CD4-positive, alpha-beta T cell treated with Interleukin-1 beta for 1 hour (primary cell): ENCODE measurements at places on chromosomes 3 and 15.

- DNase-seq: no peak
These were observed 12.0 kb downstream of the DLL4 start for GRCh38 chr15:40941068-40941527.

DNA sequence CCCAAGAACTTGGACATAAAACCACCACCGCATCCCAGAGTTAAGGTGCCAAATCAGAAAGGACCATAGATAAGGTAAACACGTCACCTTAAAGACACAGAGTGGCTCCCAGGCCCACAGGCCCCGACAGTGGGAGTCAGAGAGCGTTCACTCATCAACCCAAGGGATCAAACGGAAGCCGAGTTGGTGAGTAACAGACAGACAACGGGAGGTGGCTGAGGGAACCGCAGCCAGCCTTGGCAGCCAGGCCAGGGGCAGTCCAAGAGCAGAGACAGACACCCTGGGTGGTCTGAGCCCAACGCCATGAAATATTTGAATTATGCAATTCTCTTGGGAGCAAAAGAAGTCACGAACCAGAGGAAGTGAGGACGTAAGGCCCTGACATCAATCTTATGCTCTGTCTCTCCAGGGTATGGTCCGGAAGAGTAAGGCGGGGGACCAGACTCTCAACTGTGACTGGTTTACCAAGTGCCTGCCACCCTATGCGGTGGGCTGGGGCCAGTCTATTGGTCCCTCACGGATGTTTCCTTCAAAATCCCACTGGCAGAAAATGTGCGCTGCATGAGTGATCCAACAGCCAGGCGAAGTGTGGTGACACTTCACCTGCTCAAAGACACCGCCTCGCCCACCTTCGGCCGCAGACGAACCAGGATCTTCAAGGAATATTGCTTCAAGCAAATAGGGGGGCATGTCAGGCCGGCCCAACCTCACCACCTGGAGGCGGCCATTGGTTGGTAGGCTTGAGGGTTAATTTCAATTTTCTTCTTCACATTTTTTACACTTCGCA is 34.3 kb downstream of the TMEM44 start:
- no peak for DNase-seq

DNA sequence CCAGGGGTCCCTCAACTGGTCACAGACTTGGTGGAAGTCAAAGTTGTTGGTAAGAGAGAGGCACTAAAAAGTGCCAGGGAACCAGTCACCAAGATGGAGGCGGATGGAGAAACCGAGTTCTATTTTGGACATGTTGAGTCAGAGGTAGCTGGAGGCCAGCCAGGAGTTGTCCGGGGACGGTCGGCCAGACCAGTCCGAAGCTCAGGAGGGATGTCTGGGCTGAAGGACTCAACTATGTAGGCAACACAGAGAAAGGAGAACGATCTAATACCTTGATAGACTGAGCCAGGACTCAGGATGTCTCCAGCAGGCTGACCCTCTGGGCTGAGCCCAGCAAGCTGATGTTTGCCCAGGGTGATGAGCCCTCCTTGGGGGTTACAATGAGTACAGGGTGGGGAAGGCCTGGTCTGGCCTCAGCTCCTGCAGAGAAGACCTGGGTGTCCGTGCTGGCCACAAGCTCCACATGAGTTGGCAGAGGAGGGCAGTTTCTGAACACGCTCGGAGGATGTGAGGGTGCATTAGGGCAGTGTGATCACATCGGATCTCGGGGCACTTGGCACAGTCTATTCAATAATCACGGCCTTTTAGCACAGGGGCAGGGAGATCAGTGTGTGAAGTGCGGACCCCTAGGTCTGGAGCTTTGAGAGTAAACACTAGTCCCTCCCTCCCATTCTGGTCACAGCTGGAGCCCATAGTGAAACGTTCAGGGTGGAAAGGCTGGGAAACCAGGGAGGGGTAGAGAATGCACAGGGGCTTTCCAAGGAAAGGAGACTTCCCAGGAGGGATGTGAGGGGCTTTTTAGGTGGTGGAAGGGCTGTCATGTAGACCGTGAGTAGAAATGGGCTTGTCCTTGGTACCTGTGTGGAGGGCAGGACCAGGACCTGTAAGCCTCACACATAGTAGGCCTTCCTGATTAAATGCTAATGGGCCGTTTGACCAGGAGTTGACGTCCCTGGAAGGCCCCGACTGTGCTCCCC is 111.9 kb downstream of the ETFA start:
- no peak for DNase-seq

DNA sequence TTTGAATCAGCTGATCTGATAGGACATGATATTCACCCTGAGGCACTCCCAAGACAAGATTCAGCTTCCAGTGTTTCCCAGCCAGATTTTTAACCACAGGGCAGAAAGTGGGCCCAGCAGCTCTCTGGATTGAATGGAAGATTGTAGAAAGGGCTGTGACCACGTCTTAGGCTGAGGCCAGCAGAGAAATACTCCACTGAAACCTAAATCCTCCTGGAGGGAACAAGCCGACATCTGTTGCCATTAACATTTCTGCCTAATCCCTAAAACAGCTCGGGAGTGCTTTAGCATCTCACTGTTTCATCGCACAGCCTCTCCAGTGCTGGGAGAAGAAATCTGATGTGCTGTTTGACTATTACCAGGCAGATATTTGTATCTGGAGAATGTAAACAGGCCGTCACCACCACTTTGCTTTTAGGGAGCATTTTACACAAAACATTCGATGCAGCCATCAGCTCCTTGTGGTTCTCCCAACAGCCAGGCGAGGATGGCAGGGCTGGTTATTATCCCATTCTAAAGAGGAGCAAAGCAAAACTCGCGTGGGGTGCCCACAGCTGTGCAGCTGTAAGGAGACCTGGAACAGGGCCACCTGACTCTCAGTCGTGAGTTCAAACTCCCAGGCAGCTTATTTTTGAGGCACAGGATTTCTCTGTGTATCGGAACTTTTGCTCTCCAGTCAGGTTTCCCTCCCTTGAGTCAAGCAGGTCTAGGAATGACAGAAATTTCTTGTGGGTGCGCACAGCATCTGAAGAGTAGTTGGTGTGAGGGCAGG is 117.4 kb downstream of the LIPC start:
- no peak for DNase-seq

- DNase-seq: no peak
These were observed 69.9 kb upstream of the PSMD6 start for GRCh38 chr3:64093211-64093610.

GRCh38 chr3:124942613-124943012 is 8.1 kb upstream of the MUC13 start:
- no peak for DNase-seq

- peak; percentile 26 for DNase-seq
These were observed 54.2 kb upstream of the ARHGEF3 start for GRCh38 chr3:56855856-56856512.

DNA sequence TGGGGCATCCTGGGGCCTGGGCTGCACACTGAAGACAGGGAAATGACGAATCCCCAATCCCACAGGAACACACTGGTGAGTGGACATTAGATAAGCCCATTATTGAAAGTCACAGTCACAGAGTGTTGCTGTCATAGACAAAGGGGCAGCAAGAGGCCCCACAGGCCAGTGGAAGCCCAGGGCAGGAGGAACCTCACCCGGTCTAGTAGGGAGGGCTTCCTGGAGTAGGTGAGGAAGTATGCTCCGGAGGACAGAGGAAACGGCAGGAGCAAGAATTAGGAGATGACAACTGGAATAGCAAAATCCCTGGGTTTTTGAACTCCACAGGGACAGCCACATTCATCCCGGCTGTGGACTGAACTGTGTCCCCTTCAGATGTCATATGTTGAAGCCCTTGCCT is 101.2 kb downstream of the TPRA1 start:
- DNase-seq: no peak

DNA sequence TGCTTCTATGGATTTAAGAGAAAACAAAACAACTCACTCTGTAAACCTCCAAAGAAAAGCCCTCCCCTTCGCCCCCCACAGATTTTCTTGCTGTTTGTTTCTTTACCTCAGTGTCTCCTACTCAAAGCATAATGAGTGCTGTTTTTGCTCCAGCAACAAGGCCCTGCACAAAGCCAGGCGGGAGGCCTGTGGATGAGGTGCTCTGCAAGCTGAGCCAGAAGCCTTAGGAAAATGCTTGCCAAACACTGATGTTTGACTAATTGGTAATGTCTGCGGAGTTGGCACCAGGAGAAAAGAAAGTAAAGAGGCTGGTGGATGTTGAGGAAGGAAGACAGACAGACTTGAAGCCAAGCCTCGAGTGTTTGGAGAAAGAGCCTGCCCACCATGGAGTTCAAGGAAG is 99.7 kb downstream of the RARB start:
- no peak for DNase-seq

DNA sequence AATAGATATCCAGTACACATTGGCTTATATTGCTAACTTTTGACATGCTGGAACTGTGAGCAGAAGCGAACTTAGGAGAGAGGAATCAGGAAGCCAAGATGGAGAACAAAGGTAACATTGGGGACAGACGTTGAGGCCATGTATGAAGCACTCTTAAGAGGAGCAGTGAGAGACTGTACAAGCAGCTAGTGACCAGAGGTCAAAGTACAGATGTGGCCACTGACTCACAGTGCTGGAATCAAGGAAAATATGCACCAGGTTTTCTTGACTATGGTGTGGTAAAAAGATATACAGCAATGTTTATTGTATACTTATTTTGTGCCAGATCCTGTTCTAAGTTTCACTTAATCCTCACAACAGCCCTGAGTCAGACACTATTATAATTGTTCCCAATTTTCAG is 2.0 kb upstream of the IL20RB start:
- no peak for DNase-seq

DNA sequence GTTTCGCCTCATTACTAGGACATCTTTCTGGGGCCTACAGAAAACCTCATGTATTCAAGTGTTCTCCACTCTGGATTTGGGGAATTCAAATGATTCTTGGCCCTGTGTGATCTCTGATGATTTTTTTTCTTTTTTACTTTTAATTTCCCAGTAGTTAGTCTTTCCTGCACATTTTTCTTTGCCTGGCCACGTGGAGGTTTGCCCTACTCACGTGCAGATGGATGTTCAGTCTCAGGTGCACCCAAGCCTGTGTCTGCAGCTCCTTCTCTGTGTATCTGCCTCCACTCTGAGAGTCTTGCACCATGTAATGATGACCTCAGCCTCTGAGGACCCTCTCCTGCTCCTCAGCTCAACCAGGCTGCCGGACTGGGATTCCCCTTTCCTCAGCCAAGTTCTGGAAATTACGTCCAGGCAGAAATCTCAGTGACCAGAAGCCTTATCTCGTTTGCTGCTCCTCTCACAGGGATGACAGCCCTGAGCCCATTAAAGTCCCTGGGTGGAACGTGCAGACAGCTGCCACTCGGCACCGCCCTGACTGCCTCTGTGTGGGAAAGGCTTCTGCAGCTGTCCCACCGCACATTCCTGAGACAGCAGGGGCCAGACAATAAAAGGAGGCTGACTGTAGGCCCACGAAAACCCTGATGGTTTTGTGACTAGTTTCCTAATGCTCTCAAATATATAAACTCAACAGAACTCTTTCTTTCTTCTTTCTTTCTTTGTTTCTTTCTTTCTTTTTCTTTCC is 31.4 kb upstream of the GABRB3 start:
- no peak for DNase-seq

GRCh38 chr15:31338879-31339557 is 12.4 kb downstream of the KLF13 start:
- no peak for DNase-seq

DNA sequence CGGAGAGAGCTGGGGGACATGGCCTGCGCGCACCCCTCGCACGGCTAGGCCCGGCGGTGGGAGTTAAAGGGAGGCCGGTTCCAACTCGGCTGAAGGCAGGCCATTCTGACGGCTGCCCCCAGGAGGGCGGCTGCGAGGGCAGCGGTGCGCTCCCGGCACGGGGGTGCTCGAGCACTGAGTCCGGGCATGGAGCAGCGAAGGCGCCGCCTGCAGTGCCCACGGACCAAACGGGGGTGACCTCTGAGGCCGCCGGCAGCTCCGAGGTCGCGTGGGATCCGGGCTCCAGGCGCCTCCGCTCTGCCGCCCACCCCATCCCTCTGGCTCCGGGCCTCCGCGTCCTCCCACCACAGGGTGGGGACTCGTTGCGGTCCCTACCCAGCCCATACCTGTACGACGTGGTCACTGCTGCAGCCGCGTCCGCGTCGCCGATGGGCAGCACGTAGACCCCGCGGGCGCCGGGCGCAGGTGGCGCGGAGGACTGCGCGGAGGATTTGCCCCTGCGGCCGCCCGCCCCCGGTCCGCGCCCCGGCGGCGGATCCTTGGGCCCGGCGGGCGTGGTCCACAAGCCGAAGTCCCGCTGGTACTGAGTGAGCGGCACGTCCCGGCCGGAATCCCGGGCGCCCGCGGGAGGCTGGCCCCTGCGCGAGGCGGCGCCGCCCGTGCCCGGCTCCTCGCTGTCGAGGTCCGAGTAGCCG is 469 bp downstream of the MAP6D1 start:
- DNase-seq: peak; percentile 8

DNA sequence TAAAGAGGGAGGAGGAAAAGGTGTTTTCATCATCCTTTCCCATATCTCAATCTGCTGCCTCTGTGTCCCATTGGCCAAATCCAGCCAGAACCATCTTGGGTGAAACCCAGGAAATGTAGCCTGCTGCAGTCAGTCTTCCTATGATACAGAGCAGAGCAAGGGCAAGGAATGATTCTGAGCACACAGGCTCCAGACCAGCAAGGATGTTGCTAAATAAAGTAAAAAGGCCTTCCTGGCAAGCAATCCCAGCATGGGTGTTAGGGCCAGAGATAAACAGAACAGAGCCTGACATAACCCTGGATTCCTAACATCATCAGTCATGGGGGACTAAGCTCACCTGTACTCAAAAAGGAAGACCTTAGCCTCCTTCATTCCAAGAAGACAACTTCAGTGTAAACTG is 90.7 kb upstream of the AGTR1 start:
- no peak for DNase-seq

GRCh38 chr3:9143184-9143583 is 106.3 kb downstream of the SRGAP3 start:
- no peak for DNase-seq

DNA sequence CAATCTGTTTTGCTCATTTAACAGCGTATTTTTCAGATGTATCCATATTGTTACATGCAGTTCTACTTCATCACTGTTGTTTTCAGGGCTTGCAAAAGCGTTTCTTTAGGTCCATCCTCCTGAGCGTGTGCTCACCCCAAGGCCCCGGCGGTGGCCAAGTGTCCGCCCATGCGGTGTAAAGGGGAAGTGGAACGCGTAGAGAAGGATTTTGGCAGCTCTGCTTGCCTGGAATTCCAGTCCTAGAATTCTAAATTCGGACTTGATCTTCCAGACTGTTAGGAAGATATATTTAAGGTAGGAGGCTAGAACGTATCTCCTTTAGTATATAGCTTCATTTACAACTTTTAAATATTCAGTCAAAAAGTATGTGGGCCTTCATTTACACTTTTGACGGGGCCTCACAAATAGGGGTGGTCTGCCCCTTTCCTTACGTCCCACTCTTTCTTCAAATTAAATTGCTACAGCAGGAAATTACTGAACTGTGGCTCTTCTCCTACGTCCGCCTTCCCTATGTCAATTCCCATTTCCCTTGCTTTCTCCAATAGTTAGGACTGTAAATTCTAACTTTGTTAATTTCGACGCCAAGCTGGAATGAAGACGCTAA is 609 bp upstream of the TBC1D23 start:
- DNase-seq: peak; percentile 4

DNA sequence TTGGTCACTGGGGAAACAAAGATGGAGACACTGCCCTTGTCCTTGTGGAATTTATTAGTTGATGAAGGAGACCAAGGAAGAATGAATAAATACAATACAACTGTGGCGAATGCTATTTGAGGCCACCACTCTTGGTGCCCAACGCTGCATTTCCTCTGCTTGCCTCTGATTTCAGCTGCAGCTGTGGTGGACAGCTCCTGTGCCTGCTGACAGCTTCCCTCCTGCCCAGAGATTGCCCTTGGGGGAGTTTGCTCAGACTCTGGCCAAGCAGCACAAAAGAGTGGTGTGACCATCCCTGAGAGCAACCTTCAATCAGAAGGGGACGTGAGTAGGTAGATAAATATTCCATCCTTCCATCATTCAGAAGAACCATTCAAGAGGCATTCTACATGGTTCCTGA is 64.6 kb upstream of the FHIT start:
- no peak for DNase-seq
